SK-MEL-5 (cell line): ENCODE measurements at places on chromosomes 13 and 19. TPM values are rescaled to one million over a fixed set of nuclear protein-coding genes. Genes with fewer than 3 reads are reported as not detected.

DNA sequence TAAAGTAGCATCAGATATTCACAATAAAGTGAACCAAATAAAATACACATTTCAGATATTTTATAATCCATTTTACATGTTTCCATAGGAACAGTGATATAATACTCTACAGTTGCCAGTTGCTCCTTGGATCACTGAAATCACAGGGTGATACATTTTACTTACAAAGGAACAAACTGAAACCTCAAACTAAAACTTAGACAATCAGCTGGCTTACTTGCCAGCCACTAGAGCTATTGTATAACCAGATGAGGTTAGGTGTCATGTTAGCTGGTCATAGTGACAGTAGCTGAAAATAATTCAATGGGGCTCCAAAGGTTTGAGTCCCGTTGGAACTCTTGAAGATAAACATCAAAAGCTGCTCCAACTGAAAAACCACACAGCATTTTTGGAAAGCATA is 274.6 kb downstream of the ITGBL1 start:
- DNase-seq: no peak

ZNF773 gene
- total RNA-seq: 6.6 and 10.0 TPM in 2 replicates

DNA sequence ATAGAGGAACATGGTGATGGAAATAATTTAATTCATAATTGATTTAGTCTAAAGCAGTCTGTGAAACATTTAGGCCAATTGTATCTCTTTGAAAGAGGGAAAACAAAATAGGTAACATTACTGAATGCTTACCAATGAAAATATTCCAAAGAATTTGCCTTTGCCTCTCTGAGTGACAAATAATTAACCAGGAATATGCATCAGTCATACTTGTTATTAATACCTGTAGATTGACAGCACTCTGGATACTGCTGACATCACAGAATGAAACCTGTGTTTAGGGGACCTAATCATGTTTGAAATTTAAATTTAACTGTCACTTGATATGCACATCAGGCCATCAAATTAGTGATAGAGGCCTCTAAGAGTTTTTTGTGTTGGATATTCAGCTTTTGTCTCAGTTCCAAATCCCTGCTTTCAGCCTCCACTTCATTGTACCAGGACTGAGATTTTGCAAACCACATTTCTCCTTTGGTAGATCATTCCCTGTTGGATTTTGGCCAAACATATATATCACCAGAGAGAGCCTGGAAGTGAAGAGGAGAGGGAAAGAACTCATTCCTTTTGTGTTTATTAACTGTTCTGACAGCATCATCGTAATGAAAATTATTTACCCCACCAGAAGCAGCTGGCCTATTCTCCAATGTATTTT is 64.8 kb upstream of the KLHL1 start:
- DNase-seq: no peak

GRCh38 chr19:5619946-5620345 is 2.6 kb downstream of the SAFB2 start:
- no peak for DNase-seq

FXYD3 gene
- total RNA-seq: not detected in 2 replicates

FPR1 gene
- not detected in 2 replicates for total RNA-seq

GRCh38 chr19:7645163-7645562 is 8.3 kb downstream of the STXBP2 start:
- no peak for DNase-seq

DNA sequence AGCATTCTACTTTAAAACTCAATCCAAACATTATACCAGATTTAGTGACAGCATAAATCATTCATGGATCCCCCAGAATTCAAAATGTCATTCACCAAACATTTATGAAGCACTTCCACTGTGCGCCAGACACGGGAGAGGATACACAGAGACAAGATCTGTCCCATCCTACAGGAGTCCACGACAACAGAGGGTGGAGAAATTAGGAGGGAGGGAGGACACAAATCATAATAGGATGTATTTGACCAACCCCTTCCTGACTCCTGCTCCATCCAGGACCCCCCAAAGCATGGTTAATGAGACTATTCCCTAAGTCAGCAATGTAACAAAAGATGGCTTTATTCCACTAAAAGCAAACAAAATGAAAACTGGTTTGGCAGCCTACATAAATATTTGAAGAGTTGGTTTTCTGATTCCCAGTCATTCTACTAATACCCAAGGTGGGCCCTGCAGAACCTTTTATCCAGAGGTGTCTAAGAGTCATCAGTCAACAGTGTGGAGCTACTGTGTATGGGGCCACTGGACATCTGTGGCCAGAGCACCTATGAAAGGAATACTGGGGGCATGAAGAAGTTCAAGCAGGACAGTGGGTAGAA is 62.8 kb upstream of the DOCK9 start:
- no peak for DNase-seq

GRCh38 chr19:13783565-13784500 is 9.6 kb downstream of the C19orf53 start:
- no peak for DNase-seq

DNA sequence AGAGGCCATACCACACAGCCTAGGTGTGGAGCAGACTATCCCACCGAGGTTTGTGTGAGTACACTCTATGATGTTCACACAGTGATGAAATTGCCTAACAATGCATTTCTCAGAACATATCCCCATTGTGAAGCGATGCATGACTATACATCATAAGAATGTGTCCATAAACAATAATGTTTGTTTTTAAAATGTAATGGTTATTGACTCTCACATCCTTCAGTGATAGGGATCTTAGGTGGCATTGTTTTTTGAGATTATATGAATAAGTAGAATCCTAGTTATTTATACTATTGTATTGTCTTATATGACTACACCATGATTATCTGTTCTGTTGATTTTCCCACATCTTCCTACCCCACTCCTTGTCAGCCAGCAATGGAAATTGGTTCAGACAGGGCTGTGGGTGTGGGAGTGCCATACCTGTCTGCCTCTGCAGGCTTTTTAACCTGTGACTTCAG is 13.6 kb downstream of the CCNA1 start:
- DNase-seq: no peak

- no peak for DNase-seq
Observed at GRCh38 chr19:56112313-56112709, 8.8 kb downstream of the ZNF787 start.

DNA sequence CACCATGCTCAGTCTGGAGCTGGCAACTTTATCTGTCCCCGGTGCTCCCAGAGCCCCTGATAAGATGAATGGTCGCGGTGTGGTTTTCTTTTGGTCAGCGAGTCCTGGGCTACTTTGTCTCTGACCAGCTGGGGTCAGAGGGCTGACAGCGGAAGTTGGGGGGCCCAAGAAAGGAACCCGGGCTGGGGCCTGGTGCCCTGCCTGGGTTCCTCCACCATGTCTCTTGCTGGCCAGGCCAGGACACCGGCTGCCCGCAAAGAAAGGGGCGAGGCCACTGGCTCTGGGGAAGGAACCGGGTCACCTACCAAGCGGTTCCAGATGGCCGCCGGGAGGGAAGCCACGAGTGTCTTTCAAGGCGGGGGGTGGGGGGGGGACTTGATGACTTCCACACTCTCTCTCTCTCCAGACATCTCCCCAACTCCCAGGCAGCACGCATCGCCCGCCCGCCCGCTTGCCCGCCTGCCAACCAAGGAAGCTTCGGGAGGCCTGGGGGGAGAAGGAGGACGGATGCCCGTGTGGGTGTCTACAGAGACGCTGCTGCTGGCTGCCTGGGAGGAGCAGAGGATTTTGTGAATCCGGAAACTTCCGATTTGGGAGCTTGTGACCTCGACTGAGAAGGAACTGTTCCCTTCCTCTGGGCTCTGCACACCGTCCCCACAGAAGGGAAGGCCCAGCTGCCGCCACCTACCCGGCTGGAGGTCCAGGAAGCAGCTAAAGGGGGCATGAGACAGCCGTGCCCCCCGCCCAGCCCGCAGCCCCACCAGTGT is 1.1 kb downstream of the PIP5K1C start:
- DNase-seq: peak; percentile 30
